ENCODE measurements at places on chromosomes 6 and 20.

- no peak for DNase-seq
Observed at GRCh38 chr6:33172688-33173534, 19.4 kb downstream of the COL11A2 start.

GRCh38 chr6:118562959-118563358, 14.9 kb downstream of the PLN start:
- no peak for DNase-seq

DNA sequence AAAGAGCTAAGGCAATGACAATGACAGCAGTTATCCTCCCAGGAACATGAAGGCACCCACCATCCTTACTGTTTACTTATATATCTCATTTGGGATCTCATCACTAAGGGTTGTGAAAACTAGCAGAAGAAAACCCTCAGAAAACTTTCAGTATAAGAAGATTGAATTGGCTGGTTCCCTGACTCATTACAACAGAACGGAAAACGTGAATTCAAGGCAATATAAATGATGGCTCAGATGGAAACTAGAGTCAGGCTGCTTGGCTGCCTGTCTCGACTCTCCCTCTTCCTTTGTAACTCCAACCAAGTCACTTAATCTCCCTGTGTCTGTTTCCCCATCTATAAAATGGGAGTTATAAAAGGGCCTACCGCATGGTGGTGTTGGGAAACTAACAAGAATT, 387.1 kb upstream of the JARID2 start:
- no peak for DNase-seq

DNA sequence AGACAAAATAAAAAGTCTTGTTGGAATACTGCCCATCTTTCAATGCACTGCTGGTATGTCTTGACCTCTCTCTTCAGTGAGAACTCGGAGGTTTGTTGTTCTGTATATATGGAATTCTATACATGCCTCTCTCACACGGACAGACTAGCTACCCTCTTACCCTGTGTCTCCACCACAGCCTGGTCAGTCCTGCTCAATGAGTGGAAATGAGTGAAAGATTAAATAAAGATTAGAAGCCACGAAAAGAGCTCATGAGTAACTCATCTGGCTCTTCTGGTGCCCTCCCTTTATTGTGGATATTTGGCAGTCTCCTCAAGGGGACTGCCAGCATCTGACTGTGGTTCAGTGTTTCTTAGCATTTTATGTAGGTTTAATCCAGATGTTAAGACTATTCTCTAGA, 262.8 kb upstream of the MAP3K7 start:
- DNase-seq: no peak

- no peak for DNase-seq
Observed at GRCh38 chr6:140623498-140623897, 1249.0 kb upstream of the CITED2 start.

GRCh38 chr20:34179637-34180360, 61.4 kb upstream of the ASIP start:
- no peak for DNase-seq

GRCh38 chr6:129102741-129103140, 219.8 kb downstream of the LAMA2 start:
- DNase-seq: no peak

- DNase-seq: no peak
Observed at GRCh38 chr20:50325215-50325614, 134.6 kb downstream of the CEBPB start.

- peak; percentile 74 for DNase-seq
Observed at GRCh38 chr6:104957301-104958177, 632 bp downstream of the LIN28B start.

- no peak for DNase-seq
Observed at GRCh38 chr6:39852324-39852723, 60.1 kb downstream of the DAAM2 start.

GRCh38 chr20:2206957-2207769, 88.6 kb upstream of the TGM3 start:
- peak; percentile 91 for DNase-seq

- DNase-seq: no peak
Observed at GRCh38 chr20:50445354-50446151, 64.6 kb upstream of the PTPN1 start.

DNA sequence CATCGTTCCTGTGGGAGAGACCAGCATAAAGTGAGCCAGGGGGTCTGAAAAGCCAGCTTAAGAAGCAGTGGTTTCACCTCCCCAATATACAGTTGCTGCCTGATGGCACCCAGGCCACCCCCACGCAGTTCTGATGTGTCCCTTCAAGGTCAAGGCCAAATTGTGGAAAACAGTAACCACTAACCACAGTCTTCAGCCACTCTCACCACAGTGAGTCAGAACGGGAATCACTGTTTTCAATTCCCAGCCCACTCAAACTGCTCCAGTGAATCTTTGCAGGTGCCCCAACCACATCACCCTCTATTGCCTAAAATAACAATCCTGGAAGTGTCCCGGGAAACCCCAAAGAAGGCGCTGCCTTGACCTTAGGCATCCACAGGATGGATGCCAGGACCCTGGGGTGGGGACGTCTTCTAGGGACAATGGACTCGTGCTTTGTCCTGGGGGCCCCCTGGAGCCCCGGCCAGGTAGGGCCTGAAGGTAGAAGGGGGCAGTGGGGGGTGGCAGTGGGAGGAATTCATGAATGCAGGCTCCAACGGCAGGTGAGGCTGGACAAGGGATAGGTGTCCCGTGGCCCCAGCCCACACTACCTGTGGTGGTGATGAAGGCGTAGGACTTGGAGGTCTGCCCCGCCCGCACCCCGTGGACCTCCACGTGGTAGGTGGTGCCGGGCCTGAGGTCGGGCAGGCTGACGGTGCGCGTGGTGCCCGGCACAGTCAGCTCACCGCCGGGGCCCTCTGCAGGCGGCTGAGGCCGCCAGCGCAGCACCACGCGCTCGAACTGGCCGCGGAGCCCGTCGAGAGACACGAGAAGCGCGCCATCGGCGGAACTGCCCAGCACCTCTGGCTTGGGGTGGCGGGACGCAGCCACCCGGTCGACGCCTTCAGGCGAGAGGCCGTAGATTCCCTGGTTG, 22.2 kb downstream of the TNXB start:
- DNase-seq: no peak

GRCh38 chr6:90448836-90449235, 138.0 kb downstream of the MAP3K7 start:
- no peak for DNase-seq

DNA sequence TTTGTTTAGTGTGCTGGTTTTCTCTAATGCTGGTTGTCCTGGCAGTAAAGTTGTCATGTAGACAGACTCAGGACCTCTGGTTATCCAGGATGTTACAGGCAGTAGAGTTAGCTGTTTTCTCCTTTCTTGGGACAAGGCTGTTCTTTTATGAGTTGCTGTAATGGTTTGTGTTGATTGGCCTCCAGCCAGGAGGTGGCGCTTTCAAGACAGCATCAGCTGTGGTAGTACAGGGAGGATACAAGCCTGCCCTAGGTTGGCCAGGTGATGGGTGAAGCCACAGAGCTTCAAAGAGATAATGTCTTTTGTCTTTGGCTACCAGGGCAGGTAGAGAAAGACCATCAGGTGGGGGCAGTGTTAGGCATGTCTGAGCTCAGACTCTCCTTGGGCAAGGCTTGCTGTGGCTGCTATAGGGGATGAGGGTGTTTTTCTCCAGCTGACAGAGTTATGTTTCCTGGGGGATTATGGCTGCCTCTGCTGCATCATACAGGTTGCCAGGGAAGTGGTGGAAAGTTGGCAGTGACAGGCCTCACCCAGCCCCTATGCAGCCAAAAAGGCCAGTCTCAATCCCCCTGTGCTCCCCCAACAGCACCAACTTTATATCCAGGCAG, 127.2 kb upstream of the TAB2 start:
- no peak for DNase-seq

DNA sequence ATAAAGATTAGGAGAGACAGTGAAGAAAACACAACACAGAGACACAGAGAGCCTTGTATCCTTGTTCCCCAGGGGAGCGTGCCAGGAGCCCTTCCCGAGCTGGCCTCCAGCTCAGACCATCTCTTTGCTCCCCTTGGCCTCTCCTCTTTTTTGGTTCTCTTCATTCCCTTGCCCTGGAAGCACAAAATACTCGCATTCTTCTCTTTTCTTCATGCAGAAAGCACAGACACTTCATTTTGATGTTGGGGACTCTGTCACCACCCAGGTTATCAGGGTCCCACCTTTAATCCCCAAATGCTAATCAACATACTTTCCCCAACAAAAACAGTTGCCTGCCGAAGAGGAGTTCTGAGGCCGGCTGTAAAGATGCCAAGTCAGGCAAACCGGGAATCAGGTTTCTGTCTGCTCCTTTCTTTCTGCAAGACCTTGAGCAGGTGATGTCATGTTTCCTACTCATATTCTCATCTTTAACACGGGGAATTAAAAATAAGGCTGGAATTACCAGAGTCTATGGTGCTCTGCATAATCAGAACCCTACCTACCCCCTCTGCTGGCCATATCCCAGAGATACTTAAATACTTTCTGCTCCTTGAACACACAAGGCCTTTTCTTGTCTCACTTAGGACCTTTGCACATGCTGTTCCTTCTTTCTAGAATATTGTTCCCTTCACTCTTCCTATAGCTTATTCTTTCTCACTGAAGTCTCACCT, 21.7 kb downstream of the TGM6 start:
- peak; percentile 19 for DNase-seq

- no peak for DNase-seq
Observed at GRCh38 chr6:139765825-139766285, 391.4 kb upstream of the CITED2 start.

GRCh38 chr20:63658749-63659187, 656 bp downstream of the RTEL1 start:
- DNase-seq: no peak

DNA sequence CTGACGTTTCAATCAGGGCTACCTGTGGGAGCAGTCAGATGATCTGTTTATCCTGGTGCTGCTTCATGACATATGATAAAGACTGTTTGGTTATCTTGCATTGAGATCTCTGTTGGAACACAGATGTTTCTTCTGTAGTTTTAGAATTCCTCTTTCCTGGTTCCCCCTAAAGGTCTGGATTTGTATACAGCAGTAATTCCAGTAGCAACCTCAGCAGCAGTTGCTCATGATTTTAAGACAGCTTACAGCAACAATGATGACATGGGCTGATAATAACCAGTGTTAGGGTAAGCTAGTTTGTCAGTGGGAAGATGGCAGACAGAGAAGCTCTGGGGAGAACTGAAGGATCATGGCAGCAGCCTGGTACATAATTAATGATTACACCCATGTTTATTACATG, 439.4 kb downstream of the PHF3 start:
- no peak for DNase-seq

- no peak for DNase-seq
Observed at GRCh38 chr6:122187186-122187585, 212.3 kb upstream of the HSF2 start.

GRCh38 chr20:5608104-5608441, 142.1 kb upstream of the SHLD1 start:
- DNase-seq: no peak

DNA sequence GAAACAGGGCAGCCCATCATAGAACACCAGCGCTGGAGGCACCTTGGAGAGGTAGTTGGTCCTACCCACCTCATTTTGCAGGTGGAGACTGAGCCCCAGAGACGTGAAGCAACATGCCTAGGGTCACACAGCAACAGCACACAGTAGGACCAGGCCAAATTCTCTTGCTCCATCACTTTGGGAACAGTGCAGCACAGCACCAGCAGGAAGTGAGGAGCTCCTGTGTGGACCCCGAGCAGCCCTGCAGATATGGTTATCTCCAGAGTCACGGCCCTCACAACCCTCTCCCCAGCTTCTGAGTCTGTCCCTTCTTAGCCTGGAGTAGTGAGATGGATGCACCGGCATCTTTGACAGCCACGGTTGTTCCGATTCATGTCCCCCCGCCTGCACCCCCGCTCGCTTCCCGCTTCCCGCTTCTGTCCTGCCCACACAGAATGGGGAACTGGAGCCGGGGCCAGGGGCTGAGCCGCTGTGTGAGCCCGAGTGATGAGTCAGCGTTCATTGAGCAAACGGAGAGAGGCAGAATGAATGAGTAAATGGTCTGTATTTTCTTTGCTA, 72.6 kb upstream of the DUSP22 start:
- DNase-seq: no peak

GRCh38 chr20:17708675-17709360, 9.1 kb downstream of the BANF2 start:
- DNase-seq: no peak

DNA sequence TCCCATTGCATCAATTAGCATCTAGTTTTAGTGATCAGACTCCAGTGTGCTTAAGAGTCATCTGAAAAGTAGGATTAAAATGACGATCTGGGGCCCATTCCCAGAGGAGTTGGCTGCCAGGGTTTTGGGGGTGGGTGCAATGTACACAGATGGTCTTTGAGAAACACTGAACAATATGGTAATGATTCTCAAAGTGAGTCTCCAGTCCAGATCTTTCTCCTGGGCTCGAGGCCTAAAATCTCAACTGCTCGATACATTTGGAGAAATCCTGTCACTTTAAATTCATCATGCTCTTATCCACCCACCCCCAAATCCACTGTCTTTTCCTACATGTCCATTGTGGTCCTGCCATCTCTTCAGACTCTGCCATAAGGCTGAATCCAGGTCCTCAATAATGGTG, 80.7 kb upstream of the MYLIP start:
- no peak for DNase-seq

GRCh38 chr6:36954262-36954931, at the start of gene PI16:
Gene PI16 (plus strand): TSS chr6:36954738. CDS start chr6:36954761, 23 bp downstream.
- no peak for DNase-seq

DNA sequence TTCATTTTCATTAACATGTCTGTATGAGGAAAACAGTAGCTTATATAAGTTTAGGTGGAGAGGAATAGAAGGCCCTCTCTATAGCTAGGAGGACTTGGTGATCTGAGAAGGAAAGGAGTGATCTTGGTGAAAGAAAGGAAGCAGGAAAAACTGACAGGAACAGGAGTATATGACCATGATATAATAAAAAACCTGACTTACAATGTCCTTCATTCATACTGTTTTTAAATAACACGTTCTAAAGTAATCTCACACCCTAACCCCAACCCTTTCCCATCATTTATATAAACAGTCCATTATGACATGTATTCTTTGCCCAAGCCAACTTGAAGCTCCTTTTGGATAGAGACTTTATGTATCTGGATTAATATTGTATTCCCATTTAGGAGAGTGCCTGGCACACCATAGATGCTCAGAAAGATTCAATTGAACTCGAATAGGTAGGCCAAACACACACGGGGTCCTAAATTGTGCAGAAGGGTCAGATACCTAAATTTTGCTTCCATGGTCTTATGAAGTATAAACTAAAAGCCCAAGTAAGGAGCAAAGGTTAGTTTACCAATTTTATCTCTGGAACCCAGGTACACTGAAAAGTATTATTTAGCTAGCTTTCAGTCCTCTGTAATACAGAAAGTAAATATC, 75.9 kb downstream of the OR2B2 start:
- DNase-seq: no peak
